Activated CD4-positive, alpha-beta memory T cell treated with anti-CD3 and anti-CD28 coated beads, Interleukin-2, amount 10 ng/mL, durations not matched to agents 7 days and 5 days (primary cell): ENCODE measurements at places on chromosomes 1 and 21.

DNA sequence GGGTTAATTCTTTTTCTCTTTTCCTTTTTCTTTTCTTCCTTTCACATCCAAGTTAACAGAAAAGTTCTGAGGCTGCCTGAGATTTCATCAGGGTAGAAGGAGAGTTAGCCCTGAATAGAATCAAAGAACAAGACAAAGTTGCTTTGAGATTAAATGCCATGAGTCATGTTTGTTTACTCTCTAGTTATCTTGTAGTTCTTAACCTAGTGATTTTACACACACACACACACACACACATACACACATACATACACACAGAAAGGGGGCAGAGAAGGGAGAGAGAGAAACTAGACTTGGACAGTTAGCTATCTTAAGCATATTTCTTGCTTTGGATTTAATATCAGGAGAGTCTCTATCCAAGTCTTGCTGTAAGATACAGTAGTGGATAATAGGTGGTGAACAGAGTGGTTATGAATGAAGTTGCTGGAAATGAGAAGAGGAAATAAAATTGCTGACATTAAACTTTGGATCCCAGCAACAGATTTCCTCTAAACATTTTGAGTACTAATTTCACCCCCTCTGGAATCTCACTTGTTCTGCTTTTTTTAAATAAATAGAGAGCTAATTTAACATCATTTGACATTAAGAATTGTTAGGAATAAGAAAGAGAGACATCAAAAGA lies 19.9 kb downstream of the PLA2G4A start:
- no peak for DNase-seq

GRCh38 chr1:231983588-231984193 lies 357.1 kb downstream of the DISC1 start:
- no peak for DNase-seq

GRCh38 chr1:156097499-156098178 lies 15.4 kb upstream of the MEX3A start:
- DNase-seq = no peak

DNA sequence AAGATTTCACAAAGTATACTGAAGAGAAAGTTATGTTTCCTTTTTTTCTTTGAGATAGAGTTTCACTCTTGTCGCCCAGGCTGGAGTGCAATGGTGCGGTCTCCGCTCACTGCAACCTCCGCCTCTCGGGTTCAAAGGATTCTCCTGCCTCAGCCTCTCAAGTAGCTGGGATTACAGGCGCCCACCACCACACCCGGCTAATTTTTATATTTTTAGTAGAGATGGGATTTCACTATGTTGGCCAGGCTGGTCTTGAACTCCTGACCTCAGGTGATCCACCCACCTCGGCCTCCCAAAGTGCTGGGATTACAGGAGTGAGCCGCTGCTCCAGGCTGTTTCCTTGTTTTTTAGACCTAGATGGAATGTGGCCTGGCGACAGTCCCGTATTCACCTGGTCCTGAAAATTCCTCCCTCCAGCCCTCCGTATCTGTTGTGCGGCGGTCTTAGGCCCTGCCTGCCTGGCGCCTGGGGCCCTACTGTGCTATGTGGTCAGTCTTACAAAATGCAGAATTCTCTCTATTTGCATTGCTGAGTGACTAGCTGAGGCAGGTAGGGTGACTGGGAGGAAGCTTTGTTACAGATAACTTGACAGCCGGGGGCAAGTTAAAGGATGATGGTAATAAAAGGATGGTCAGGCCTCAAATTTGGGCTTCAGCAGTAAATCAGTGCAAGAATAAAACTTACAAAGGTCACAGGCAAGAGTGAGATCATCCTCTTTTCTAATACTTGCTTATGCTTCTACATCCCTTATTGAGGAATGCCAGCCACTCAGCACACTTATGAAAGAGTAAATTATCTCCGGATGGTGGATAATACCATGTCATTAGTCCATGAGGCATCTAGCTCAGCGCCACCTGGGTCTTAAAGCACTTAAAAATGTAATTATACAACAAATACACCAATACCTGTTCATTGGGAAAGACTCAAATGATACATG lies 30.3 kb downstream of the PARK7 start:
- DNase-seq = no peak

DNA sequence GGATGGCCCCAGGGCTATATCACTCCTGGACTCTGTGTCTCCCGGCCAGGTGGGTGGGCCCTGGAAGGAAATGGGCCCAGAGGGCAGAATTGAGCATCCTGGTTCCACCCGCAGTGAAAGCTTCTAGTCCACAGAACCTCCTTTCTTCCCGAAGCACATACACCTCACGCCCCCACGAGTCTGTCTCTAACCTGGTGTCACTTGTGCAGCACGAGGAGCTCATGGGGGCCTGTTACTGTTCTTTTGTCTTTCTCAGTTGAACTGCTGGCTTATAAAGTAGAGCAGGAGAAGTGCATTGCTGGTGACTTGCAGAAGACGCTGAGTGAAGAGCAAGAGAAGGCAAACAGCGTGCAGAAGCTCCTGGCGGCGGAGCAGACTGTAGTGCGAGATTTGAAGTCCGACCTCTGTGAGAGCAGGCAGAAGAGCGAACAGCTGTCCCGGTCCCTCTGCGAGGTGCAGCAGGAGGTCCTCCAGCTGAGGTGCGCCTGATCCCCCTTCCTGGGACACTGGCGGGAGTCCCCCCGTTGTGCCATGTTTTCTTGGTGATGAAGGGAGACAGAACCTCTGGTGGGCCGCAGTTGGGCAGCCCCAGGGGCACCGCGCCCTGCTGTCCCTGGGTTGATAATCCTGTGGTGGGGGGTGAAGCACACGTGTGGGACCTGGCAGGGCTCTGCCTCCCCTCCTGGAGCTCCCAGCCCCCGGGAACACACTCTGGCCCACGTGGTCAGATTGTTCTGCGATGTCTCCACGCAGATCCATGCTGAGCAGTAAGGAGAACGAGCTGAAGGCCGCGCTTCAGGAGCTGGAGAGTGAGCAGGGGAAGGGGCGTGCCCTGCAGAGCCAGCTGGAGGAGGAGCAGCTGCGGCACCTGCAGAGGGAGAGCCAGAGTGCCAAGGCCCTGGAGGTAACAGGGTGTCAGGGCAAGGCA lies 28.7 kb upstream of the DIP2A start:
- no peak for DNase-seq

GRCh38 chr1:239956263-239956662 lies 135.4 kb upstream of the FMN2 start:
- DNase-seq = no peak
